ENCODE measurements at places on chromosomes 4 and X.

GRCh38 chr4:40576651-40577480, 52.8 kb downstream of the RBM47 start:
- DNase-seq = peak; percentile 75

DNA sequence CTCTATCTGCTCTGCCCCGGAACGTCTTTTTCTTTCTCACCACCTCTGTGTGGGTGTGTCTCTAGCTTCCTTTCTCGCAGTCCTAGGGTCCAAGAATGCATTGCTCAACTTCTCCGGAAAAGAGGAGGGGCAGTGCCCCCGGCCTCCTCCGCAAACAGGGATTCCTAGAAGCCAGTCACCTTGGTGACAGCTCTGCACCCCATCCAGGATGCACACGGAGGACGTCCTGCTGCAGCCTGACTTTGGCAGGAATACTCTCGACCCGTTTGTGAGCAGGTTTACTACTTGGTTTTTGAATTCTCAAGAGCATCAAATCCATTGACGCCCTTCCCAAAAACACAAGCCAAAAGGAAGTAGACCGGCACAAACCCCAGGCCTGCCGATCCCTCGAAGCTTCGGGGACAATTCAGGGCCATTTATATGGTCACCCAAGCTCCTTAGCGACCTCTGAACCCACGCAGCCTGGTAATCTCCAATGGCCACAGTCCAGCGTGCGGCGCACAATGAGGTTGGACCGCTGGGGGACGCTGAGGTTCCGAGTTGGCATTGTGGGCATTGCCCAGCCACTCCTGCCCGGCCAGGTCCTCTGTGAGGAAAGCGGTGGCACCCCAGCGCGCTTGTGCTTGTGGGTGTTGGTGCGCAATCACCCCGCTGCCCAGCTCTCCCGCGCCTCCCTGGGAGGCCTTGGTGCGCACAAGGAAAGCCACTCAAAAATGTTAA, 9.8 kb downstream of the NKX3-2 start:
- DNase-seq = no peak

DNA sequence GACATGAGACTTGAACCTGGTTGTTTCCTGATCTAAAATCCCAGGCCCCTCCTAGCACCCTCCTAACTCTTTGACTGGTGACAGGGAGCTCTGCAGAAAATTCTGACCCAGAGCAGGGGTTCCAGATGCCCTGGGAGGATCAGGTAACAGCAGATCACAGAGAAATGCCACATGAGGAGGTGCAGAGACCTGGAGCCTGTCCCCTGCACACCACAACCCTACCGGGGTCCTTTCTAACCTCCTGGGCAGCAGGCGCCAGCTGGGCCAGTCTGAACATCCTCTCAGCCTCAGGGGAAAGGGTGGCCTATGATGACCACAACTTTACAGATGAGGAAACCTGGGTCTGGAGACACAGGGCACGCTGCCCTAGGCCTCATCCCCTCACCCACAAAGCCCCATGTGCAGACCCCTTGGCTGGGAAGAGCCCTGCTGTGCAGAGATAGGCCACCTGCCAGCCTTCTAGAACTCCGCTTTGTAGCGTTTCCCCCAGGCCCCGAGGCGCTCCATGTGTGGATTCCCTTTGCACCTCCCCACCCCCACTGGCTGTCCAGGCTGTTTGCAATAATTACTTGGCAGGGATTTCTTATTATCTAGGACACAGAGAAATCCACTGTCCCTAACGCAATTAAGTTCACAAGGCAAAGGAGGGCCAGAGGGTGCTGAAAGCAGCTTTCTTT, 36.5 kb downstream of the WDR1 start:
- no peak for DNase-seq

DNA sequence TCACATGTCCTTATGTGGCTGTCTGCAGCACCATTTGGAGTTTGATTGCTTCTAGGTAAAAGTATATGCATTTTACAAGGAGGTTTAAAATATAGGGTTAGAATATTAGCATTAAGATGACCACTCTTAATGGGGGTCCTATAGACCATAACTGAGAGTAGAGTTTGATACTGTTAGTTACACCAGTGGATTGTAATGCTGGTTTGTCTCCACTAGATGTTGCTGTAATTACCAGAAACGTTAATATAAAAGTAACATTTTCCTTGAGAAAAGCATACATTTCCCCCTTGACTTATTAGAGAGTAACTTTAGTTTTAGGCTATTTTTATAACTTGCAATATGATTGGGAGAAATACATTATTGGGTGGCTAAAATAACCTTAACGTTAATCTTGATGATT, 93.0 kb downstream of the ZXDA start:
- DNase-seq = no peak

DNA sequence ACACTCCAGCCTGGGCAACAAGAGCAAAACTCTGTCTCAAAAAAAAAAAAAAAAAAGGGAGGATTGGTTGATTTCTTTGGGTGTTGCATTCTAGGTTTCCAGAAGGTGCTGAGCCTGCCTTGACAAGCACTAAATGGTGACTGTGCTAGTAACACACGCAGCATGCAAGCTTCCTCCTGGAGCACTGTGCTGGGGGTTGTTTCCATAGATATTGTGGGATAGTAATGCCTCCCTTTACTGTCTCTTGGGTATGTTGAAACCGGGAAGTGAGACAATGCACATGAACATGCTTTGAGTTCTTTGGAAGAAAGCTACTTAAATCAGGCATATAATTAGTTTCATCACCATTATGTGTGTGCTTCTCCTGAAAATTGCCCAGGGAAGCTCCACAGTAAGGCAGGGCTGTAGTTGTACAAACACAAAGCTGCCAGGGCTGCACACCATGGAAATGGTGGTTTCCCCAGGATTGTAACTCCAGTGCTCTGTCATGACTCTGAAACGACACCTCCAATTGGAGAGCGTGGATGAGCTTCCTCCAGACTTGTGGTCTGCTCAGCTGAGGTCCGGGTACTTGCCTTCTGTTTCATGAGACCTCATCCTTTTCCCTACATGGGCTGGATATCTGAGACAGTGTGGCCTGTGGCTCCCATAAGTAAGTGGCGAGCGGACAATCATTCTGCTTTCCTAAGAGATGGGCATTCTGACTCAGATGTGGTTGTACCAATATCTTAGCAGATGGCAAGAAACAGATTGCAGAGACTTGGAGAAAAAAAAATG, 31.5 kb upstream of the STOX2 start:
- DNase-seq = no peak

DNA sequence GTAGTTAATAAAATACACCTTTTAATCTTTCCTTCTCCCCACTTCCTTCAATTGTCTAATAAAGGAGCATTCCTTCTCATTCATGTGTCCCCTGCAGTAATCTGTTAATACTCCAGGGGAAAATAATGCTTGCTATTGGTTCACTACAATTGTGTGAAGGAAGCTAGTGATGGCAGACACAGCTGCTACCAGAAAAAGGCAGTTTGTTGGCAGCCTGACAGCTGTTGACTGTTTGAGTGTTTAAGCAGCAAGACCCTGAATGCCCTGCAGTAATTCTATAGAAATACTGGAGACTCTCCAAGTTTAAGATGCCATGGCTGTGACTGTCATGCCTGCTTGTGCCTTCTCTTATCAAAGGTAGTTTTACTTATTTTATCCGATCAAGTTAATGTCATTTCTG, 359.5 kb downstream of the C4orf33 start:
- DNase-seq = no peak

DNA sequence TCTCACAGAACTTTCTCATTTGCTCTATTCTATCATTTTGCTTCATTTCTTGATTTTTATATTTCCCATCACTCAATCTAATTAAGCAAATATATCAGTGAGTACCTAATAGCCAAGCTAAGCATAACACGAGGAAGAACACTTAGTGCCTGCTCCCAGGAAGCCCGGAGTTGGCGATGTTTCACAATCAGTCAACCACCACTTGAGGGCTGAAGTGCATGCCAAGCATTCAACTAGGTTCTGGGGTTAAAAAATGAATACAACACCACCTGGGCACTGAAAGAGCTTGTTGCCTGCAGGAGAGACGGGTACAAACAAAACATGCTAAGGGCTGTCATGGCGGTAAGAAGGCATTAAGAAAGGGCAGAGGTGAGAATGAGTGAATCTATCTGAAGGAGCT, 47.5 kb downstream of the UCHL1 start:
- DNase-seq = no peak

GRCh38 chr4:3225936-3226335, 23.0 kb upstream of the MSANTD1 start:
- DNase-seq = peak; percentile 42
